ENCODE measurements at places on chromosomes 7 and 10.
A peak's percentile ranks its signal among the peaks of the same experiment; 100 is the strongest.

DNA sequence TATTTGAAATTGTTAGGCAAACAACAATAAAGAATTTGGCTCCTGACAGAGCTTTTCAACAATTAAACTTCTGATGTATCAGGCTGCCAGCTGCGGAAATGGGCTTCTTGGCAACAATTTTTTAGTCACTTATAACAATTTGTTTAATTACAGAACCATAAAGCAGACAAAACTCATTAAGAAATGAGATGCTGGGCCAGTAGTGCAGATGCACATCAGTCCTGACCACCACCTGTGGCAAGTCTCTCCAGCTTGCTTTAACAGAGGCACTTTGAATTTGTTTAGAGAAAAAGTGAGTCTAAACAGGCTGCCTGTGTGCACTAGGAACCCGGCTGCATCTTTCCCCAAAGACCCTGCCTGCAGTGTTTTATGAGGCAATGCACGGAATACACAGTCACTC, 1124.4 kb downstream of the NXPH1 start:
- no peak for DNase-seq

GRCh38 chr7:120961638-120962173, 11.1 kb downstream of the ING3 start:
- DNase-seq = no peak

- no peak for DNase-seq
Observed at GRCh38 chr7:149620961-149621360, 123.4 kb upstream of the ZNF746 start.

DNA sequence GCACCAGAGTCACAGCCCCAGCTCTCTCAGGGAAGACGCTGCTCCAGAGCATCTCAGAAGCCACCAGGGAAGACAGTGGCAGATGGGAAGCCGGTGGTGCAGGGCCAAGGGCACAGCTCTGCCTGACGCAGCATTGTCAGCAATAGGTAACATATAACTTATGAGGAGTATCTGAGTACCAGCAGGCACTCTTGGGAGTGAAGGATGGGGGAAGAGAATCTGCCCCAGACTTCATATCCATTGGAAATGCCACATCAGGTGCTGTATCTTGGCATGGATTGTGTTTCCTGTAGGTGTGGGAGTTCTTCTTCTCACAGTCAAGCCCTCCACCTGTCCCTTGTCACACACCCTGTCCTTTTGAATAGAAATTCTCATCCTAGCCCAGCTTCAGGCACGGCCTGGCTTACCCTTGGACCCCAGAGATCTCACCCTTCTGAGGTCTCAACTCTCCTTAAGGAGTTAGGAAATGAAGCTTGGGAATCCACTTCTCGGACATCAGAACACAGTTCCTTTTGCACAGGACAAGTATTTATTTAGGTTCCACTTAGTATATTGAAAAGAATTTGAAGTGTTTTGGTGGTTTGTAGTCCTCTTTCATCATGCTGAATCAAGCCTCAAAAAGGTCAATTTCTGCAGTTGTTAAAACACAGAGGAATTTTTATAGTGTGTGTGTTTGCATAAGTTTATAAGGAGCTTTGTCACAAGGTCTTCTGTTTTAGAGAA, 9.9 kb downstream of the EPDR1 start:
- DNase-seq = peak; percentile 29

- no peak for DNase-seq
Observed at GRCh38 chr7:73981933-73982332, 46.0 kb upstream of the ELN start.

DNA sequence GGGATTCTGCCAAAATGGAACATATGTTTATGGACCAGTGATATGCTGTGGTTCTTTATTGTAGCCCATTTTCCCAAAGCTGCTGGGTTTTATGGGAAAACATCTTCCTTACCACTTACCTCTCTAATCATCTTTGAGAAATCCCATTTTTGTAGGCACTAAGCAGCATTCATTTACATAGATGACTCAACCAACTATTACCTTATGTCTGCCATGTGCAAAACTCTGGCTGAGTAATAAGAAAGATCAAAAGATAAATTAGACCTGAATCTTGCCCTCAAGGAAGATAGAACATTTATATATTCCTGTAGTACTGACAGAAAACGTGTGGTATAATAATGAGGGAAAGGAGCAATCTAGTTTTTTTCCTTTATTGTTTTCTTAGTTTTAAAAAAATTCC, 24.3 kb downstream of the CBLL1 start:
- no peak for DNase-seq

DNA sequence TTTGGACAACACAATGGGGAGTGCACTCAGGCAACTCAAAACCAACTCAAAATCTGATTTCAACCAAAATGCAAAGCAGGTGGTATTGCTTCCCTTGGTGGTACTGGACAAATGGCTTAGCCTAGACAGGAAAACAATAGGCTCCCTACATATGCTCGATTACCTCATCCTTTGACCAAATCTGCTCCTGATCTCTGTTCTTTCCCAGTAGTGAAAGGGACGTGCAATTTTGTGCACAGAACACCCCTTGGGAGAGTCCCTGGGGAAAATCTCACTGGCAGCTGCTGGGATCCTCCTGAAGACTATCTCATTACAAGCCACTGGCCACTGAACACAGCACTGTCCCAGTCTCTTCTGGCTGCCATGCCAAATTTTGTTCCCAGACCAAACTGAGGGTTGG, 149.2 kb upstream of the VSTM2A start:
- DNase-seq = no peak

DNA sequence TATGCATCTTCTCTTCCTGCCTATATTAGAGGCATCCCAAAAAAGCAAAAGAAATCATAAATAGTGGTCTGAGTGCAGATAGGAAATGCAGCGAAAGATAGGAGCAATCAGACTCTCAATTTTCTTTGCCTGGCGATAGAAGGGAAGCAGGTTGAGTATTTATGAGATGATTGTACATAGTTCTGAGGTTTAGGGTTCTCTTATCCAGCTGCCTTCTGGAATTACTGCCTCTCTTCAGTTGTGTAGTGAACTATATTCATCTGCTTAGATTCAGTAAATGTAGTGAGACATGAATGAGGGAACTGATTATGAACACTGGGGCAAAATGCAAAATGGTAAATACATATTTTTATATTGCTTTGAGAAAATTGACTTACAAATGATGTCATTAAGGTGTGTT, 93.0 kb upstream of the CYP26C1 start:
- DNase-seq = no peak

GRCh38 chr10:132924046-132924952, 18.1 kb downstream of the CFAP46 start:
- no peak for DNase-seq

DNA sequence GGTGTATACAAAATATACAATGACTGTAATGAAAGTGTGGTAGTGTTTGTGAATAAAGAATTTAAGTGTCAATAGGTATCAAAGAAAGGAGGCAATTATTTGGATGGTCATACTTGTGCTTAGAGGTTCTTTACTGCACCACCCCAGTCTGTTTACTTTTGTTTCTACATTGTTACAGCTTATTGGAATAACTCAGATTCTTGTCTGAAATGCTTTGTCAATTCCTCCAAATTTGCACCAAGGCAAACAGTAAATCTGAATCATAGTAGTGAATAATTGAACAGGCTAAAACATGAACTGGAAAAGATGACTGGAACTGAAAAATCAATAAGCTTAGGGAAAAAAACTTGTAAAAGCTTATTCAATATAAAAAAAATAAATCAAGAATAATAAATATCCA, 319.2 kb downstream of the EXOC4 start:
- no peak for DNase-seq

DNA sequence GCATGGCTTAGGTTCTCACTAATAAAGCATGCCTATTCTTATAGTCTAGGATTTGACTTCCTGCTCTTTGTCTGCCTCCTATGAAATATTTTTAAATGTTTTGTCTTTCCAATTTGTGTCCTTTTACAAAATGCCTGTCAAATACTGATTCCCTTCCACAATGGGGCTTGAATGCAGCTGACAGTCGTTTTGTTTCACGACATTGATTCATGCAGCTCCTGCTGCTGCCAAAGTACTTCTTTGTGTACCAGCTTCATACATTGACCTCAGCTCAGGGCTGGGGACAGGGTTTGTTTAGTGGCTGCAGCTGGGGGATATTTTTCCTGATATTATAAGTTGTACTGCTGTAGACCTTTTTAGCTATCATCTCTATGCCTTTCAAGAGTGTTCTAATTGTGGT, 371.9 kb upstream of the CHRM2 start:
- DNase-seq = no peak

DNA sequence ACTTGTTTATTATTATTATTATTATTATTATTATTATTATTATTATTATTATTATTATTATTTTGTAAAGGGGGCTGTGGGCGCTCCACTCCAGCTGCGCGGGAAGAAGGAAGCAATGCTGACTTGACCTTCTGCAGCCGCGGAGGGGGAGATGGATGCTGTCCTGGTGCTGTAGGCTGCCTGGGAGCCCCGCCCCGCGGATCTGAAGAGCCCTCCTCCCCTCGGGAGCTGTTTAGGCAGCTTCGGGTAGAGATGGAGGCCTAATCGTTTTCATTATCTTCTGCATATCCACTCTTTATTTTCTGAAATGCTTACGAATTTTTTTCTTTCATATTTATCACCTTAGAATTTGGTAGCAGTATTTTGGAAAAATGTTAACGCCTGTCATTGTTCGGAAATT, 101.2 kb upstream of the KLF6 start:
- peak; percentile 79 for DNase-seq

DNA sequence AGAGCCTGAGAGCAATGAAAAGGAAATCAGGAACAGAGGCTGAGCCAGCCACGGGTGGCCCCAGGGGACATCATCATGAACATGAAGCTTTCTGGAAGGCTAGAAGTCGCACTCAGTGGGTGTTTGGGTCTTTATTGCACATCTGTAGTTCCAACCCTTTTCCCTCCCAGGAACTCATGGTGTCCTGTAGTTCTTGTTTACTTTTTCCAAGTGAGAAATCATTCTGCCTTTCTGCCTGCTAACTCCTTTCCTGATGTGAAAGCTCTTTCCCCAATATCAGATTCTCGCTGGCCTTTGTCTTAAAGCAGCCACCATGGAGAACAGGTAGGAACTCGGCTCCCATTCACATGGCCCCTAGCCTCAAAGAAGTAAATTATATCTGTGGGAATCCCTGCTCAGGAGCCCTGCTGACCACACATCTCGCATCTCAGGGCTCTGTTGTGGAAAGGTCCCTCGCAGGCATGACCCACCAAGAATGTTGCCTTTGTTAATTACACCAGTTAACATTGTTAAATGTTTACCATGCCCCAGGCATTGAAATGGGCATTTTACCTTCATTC, 542.7 kb downstream of the TNS3 start:
- DNase-seq = no peak

- DNase-seq = no peak
Observed at GRCh38 chr7:66348959-66349358, 143.8 kb downstream of the TPST1 start.

- DNase-seq = no peak
Observed at GRCh38 chr10:84196083-84196482, 1.7 kb downstream of the CDHR1 start.

- no peak for DNase-seq
Observed at GRCh38 chr10:117936141-117936540, 110.6 kb downstream of the RAB11FIP2 start.

- DNase-seq = peak; percentile 41
Observed at GRCh38 chr10:31602541-31603234, 283.7 kb downstream of the ZEB1 start.

DNA sequence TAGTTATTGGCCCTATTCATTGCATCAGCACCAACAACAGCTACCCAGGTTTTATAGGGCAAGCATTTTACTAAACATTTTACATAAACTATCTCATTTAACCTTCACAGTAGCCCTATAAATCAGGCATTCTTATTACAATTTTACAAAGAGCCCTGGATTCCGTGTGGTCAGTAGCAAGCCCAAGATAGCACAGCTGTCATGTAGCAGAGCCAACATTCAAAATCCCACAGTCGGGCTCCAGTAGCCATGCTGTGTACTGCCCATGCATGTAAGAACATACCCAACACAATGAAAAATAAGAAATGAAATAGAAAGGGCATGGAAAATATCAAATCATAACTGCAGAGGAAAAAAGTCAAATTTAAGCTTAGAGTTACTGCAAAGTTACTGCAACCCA, 102.3 kb downstream of the NPSR1 start:
- no peak for DNase-seq

GRCh38 chr10:118300320-118300719, 41.8 kb downstream of the FAM204A start:
- DNase-seq = no peak

- no peak for DNase-seq
Observed at GRCh38 chr7:121138262-121138933, 149.9 kb downstream of the CPED1 start.

DNA sequence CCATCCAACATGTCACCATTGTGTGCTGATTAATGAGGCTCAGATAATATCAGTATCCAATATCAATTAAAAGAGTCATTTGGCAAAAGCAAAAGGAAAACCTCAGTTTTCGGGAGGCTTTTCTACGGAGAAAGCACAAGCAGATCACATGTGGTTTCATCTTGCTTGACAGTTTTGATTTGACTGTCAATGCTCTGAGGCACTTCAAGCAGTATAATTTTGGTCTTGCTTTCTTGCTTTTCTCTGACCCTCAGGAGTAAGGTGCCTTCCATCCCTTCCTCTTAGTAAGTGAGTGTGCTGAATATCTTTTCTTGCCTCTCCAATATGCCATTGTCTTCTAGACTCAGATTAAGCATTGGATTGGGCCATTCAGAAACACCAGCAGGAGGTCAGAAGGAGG, 115.5 kb upstream of the CALCR start:
- no peak for DNase-seq

DNA sequence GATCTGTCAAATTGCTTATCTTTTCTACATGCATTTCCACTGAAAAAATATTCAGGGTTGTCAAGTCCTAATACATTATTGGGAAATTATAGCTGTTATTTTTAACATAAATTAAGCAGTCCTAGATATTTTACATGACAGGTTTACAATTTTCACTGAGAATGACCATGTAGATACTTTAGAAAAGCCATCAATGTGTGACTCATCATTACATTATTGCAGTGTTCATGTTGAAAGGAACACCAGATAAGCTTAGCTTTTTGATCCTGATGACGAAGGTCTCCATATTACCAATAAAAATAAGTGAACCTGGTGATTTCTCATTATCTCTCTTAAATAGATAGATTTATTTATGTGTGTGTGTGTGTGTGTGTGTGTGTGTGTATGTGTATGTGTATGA, 529.5 kb upstream of the PCDH15 start:
- no peak for DNase-seq

DNA sequence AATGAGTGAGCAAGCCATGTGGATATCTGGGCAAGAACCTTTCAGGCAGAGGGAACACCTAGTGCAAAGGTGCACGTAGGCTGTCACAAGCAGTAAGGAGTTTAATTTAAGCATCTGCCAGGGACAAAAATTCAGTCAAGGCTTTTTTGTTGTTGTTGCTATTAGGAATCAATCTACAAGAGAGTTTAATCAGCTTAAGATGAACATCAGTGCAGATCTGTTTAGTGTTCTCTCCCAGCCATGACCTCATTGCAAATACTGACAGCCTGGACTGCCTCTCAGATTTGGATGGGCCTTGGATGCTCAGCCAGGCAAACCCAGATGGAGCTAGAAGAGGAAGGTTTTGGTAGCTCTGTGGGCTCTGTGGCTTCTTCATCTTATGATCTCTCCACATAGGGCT, 3.3 kb upstream of the GLCCI1 start:
- DNase-seq = no peak
